ENCODE measurements at places on chromosomes 5 and 9.

DNA sequence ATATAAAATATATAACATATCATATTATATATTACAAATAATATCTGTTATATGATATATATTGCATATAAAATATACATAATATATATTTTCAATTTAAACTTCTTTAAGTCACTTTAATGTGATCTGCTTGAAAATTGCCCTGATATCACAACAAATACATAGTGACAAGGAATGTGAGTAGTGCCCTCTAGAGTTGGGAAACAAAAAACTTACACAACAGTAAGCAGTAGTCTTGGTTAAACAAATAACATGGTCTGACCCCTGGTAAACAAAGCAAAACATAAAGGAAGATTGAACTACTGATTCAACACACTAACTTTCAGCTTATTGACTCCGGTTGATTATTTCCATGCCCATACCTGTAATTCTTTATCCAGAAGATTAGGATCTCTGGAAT, 188.3 kb upstream of the NMUR2 start:
- DNase-seq = no peak

- DNase-seq = no peak
These were observed 23.4 kb upstream of the MAMDC2 start for GRCh38 chr9:70020217-70020616.

- no peak for DNase-seq
These were observed 69.0 kb downstream of the TRIO start for GRCh38 chr5:14211818-14212803.

- no peak for DNase-seq
These were observed 190.4 kb upstream of the VCAN start for GRCh38 chr5:83281176-83281575.

DNA sequence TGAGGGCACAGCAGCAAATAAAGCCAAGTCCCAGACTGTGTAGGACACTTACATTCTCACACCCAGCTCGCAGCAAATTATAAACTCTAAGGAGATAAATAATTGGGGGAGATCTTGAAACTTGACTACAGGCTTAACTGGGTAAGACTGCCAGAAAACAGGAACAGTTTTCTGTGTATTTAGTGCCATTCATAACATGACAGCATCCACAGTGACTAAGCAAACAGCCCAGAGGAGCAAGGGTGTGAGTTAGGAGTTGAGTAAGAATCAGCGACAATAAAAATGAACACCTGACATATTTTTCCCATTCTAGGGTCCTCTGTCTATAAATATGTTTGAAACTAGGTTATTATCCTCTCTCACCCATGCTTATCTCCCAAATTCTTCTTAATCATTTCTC, 370.9 kb upstream of the WWC1 start:
- DNase-seq = no peak

- no peak for DNase-seq
These were observed 232.6 kb upstream of the ANKRD55 start for GRCh38 chr5:56465769-56466135.

GRCh38 chr5:16456103-16456832, 9.3 kb downstream of the ZNF622 start:
- DNase-seq = no peak

DNA sequence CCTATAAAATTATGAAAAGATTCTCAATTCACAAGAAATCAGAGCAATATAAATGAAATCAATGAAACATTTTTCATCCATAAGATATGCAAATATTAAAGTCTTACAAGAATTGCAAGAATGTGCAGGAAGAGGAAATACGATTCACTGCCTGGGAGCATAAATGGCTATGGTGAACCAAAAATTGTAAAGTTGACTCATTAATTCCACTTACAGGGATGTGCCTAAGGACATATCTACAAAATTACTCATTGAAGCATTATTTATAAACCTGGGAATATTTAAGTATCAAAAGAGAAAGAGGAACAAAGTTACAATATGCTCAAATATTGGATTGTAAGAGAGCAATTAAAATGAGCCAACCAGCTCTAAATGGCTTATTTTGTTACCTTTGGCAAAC, 6.9 kb upstream of the NIPSNAP3A start:
- no peak for DNase-seq

- no peak for DNase-seq
These were observed 15.4 kb downstream of the NIPAL4 start for GRCh38 chr5:157475432-157475831.

- DNase-seq = no peak
These were observed at the start of gene TRPM6 for GRCh38 chr9:74887041-74887980. Gene TRPM6, minus strand, starts transcription at chr9:74887921. Its CDS starts 65 bp downstream, at chr9:74887856.

DNA sequence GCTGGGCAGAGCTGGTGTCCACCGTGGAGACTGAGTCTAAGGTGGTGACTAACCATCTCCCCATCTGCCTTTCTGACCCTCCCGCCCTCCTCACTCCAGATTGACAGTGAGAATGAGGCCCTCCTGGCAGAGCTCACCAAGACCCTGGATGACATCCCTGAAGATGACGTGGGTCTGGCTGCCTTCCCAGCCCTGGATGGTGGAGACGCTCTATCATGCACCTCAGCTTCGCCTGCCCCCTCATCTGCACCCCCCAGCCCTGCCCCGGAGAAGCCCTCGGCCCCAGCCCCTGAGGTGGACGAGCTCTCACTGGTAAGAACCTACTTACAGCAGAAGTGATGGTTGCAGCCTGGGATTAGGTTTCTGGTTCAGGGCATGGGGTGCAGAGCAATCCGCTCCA, 96.5 kb downstream of the PPARGC1B start:
- no peak for DNase-seq

DNA sequence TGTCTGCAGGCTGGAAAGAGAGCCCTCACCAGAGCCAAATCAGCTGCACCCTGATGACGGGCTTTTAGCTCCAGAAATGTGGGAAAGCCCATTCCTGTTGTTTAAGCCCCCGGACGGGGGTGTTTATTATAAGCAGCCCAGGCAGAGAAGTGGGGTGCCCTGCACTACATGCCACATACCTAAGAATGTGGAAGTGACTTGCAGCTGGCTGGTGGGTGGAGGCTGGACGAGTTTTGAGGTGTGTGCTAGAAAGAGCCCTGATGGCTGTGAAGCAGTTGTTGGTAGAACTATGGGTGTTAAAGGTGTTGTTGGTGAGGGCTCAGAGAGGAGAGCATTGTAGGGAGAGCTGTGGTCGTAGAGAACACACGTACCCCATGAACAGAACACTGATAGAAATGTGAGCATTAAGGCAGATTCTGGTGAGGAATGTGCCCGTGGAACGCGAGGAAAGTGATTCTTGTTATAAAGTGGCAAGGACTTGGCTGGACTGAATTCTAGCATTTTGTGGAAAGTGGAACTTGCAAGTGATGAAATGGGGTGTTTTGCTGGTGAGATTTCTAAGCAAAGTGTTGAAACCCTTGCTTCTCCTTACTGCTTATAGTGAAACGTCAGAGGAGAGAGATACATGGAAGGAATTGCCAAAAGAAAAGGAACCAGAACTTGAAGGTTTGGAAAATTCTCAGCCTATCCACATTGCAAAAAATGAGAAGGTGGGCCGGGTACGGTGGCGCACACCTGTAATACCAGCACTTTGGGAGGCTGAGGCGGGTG, 38.9 kb downstream of the AHRR start:
- DNase-seq = no peak

GRCh38 chr5:95081500-95081960, 203.4 kb downstream of the MCTP1 start:
- no peak for DNase-seq

- DNase-seq = no peak
These were observed 474.8 kb downstream of the EFNA5 start for GRCh38 chr5:107195890-107196395.

DNA sequence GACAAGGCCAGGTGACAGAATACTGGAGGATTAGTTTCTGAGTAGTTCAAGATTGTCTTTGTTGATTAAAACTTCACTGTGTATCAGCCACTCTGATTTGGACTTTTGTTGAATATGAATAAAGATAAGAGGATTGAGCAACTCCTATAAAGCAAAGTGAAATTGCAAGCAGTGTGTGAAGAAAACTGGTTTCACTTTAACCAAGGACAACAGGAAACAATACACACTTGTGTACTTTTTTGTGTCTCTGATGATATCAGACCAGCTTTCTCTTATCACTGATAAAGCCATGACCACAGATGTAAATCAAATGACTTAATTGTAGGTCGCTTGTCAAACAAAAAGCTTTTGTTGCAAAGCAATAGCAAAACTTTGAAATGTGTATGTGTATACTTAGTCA, 268.6 kb downstream of the FER start:
- DNase-seq = no peak

- no peak for DNase-seq
These were observed 3.0 kb upstream of the MXD3 start for GRCh38 chr5:177314376-177315342.

- DNase-seq = no peak
These were observed 196.3 kb downstream of the MLLT3 start for GRCh38 chr9:20426019-20426418.

DNA sequence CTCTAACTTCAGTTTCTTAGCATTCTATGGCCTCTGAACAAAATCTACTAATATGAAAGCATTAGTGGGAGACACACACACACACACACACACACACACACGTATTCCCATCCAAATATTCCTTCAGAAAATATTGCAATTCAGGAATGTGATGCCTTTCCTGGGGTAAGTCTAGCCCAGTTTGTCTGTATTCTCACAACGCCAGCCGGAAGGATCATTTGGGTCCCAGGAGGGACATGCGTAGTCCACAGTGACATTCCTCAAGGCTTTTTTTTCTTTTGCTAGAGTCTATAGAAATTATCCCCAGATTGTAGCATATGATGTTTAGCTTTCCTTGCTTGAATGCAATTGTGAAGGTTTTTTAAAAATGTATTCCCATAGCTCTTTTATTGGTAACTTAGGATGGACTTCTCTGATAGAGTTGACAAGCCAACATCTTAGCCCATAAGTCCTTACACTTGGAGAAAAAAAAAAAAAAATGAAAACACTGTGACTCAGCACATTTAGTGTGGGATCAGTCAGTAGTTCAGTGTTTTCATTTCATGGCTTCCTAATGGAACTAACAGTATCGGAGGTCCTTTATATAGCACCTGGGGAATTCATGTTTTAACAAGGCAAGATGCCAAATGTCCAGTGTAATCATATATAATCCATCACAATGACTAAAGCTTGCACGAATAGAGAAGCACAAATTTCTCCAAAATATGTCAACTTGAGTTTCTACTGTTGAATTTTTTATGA, 316.5 kb downstream of the DIRAS2 start:
- no peak for DNase-seq

Measured in stimulated activated CD4-positive, alpha-beta T cell treated with anti-CD3 and anti-CD28 coated beads, Interleukin-15, amount 100 ng/mL, for 1 hour (primary cell).